ENCODE measurements at places on chromosomes 13 and 19.
A peak's percentile ranks its signal among the peaks of the same experiment; 100 is the strongest.

GRCh38 chr19:53088091-53088490, 15.1 kb downstream of the ZNF160 start:
- no peak for DNase-seq

GRCh38 chr13:110067355-110068175, 239.4 kb downstream of the COL4A1 start:
- DNase-seq = no peak

GRCh38 chr13:110777251-110777820, 63.8 kb downstream of the ING1 start:
- DNase-seq = no peak

GRCh38 chr13:76889254-76889653, 3.0 kb upstream of the KCTD12 start:
- DNase-seq = no peak

GRCh38 chr19:497869-498510, 1.7 kb downstream of the MADCAM1 start:
- DNase-seq = no peak

- no peak for DNase-seq
Measured at GRCh38 chr19:15200553-15201364, at the start of gene NOTCH3. Gene NOTCH3 (minus strand): TSS chr19:15200995. CDS start chr19:15200905, 90 bp downstream.

DNA sequence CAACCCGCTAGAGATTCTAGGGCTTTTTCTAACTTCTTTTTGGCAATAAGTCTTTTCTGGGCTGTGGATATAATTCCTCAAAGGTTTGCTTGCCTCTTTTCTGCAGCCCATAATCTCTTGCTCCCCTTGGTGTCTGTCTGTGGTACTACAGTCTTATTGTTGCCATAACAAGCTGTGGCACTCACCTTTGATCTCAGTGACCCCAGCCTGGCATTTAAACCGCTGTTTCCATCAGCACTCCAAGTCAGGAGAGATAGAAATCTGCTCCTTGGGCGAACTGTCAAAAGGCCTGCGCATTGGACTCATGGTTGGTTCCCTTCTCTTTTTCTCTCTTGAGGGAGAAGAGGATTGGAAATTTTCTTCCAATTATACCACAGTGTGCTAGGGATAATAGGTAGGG, 14.5 kb upstream of the MPHOSPH8 start:
- DNase-seq = no peak

- no peak for DNase-seq
Measured at GRCh38 chr13:77222000-77222690, 104.7 kb downstream of the MYCBP2 start.

DNA sequence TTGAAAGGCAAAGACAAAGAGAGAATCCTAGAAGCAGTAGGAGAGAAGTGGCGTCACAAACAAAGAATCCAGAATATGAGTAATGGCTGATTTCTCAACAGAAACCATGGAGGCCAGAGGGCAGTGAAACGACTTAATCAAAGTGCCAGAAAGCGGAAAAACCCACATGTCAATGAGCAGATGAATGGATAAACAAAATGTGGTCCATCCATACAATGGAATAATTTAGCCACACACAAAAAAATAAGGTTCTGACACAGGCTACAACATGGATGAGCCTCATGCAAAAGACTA, 52.2 kb upstream of the RANBP3 start:
- no peak for DNase-seq

- no peak for DNase-seq
Measured at GRCh38 chr13:98173431-98174152, 3.5 kb downstream of the RNF113B start.

DNA sequence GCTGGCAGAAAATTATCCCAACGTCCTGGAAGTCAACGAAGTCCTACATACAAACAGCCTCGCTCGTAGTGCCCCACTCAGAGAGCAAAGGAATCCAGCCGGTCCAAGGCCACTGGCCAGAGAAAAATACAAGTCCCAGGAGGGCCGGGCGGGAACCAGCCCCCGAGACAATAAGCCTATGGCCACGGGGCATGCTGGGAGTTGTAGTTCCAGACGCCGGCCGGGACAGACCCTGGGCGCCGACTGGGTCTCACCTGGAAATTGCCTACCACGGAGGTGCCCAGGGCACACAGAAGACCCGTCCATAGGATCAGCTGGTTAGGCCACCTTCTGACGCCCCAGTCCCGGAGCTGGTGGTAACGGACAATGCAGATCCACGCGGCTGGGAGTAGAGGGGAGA, 5.4 kb downstream of the TMEM150B start:
- DNase-seq = no peak

DNA sequence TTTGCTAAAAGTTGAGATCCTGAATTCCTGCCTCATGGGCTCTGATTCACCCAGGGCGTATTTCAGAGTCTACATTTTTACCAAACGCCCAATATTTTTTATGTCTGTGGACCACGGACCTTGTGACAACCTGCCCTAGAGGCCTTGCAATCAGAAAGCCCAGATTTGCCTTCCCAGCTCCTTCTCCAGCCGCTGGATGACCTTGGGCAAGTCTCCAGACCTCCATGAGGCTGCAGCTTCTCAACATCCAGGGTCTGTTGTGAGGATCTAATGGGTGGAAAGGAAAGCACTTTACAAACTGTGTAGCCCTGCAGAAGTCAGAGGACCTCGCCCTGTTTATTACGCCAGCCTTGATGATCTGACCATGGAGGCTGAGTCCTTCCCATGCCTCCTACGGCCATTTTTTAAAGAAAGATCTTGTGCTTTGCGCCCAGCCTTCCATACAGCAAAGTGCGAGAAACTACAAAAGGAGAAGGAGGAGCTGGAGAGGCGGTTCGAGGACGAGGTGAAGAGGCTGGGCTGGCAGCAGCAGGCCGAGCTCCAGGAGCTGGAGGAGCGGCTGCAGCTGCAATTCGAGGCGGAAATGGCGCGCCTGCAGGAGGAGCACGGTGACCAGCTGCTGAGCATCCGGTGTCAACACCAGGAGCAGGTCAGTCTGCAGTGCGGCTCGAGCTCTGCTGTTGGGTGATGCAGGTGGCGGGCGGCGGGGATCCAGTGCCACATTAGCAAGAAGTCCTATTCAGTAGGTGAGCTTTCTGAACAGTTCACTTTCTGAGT, 115.6 kb downstream of the SLC7A1 start:
- no peak for DNase-seq

DNA sequence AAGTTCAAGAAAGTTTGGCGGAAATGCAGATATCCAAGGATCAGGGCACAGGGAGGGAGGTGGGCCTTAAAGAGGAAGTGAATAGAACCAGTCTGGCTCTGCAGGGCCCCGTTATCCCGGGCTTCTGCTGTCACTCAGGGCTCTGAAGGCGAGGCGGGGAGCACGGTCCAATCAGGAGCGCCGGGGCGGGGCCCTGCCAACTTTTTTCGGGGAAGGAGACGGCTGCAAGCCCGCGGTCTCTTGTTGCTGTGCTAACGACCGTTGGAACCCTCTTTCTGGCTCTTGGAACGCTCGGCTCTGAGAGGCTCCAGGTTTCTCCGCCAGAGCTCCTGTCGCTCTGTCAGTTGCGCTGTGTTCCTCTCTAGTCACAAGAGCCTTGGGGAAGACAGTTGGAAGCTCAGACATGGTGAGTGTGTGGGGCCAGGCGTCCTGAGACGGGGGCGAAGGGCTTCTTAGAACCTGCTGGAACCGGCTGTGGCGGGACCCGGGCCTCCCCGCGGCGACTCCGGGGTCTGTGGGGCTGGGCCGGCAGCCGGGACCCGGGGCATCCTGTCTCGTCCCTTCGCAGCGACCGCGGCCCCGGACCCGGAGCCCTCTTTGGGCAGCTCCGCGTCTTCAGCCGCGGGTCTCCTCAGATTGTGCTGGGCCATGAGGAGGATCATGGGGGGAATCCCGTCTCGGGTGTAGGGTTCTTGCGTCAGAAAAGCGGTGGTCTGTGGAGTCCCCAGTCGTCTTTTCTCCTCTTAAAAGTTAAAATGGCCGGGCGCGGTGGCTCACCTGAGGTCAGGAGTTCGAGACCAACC, 27.7 kb downstream of the ZNF844 start:
- DNase-seq = peak; percentile 75

- DNase-seq = no peak
Measured at GRCh38 chr13:24865163-24865953, 101.4 kb downstream of the RNF17 start.

GRCh38 chr19:50851620-50852019, 3.1 kb upstream of the KLK3 start:
- no peak for DNase-seq

GRCh38 chr19:31149441-31149941, 199.7 kb downstream of the TSHZ3 start:
- no peak for DNase-seq

DNA sequence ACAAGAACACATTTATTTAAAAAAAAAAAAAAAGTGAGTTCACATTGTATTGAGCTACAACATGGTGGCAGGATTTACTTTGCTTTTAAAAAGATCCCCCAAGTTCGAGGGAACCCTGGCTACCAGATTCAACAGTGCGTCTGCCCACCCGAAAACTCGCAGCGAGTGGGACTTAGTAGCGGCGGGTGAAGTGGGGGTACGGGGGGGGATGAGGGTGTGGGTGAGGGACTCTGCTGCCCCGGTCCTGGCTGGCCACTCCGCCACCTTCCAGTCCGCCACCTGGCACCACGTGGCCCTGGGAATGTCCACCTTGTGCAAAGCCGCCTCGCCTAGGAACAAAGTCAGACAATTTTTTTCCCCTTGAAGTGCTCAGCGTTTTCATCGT, 19.3 kb upstream of the TINCR start:
- no peak for DNase-seq

DNA sequence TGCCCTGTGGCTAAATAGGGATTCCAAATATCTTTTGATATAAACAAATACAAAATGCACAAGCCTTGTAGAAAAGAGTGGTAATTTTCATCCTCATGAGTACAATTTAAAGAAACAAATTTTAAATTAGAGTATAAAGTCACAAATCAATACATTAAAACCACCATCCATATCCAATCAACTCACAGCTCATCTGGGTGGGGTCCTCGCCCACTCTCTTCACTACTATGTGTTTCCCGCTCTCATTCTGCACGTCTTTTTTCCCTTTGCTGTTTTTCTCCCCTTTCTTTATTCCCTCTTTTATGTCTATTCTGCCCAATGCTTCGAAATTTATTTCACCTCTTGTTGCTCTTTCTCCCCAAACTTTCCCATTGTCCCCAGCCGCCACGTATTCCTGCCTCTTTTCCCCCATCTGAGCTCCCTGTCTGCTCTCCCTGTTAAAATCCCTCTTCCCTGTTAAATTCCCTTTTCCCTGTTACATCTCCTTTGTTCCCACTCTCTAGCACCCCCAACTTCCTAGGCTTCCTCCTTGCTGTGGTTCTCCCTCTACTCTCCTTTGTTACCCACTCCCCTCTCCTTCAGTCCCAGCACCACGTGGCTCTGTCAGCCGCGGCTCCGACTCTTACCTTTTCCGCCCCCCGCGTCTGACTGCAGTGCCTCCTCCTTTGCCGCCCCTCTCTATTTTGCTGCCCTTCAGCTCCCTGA, 1.3 kb downstream of the ZNF616 start:
- DNase-seq = peak; percentile 2

- no peak for DNase-seq
Measured at GRCh38 chr13:113740661-113741060, 18.4 kb upstream of the TMEM255B start.

- no peak for DNase-seq
Measured at GRCh38 chr13:50014386-50014785, 858 bp upstream of the KCNRG start.

DNA sequence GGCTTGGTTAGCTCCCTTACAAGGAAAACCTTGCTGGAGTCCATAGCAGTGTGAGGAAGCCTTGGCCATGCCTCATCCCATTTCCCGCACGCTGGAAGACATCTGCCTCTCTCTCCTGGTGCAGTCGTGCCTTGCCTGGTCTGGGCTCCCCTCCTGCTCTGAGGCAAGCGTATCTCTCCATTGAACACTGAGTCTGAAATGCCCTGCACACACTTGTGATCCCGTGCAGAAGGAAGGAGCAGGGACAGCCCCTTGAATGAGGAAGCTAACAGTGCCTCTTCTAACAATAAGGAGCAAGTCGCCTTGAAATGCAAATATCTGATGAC, 407 bp upstream of the ZNF440 start:
- DNase-seq = no peak

GRCh38 chr19:13880059-13881043, 3.4 kb downstream of the NANOS3 start:
- DNase-seq = peak; percentile 87

DNA sequence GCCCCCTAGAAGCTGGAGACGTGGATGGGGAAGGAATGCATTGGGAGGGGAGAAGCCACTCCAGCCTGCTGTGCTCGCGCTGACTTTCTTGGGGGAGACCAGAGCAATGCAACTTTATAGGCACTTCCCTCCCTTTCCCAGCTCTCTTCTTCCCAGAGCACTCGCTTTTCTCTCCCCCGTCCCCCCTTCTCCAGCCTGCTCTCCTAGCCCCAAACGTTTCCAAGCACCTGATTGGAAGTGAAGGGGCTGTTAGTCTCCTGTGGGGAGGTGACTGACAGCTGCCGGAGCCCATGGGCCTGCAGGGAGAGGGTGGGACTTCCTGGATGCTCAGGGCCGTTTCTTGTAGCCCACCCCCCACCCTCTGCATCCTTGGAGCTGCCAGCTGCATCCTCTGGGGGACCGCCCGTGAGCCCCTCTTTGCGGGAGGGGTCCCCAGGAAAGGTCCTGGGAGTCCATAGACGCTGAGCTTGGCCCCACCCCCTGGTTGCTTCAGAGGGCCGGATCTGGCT, 2.5 kb downstream of the HDGFL2 start:
- DNase-seq = peak; percentile 45

DNA sequence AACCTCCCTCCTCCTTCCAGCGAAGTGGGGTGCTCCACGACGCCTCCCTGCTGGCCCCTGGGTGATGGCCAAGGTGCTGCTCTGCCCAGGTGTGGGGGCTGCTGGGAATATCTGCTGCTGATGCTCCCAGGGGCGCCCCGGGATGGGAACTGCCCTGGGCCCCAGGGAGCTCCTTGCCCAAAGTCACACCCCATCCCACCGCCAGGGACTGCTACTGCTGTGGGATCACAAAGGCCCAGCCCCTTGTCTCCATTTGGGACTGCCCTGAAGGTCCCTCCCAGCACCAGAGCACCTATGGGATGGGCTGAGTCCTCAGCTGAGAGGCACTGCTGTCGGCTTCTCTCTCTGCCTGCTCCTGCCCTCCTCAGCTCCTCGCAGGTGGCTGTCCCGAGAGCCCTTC, 19.0 kb downstream of the CHST8 start:
- DNase-seq = no peak

DNA sequence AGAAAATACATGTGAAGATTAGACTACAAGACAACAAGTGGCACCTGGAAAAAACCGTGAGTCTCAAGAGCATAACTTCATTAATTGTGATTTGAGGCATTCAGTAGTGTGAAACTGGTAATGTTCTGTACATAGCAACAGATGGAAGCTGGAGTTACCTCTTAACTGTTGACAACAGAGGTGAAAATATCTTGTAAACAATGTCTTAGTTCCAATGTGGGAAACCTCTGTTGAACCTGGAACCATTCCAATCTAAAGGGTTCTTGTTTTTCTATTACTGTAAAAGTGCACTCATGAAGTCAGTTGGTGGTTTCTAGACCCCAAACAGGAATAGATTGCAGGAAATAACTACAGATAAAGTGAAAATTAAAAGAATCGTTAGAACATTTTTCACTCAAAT, 728.4 kb downstream of the SLITRK1 start:
- no peak for DNase-seq

GRCh38 chr13:44257796-44258195, 115.8 kb upstream of the SERP2 start:
- no peak for DNase-seq

Data from nucleus accumbens (tissue), 56 donors.